ENCODE measurements at places on chromosomes 7 and 10.

- DNase-seq = no peak
Observed at GRCh38 chr10:132703419-132704007, 82.4 kb downstream of the NKX6-2 start.

DNA sequence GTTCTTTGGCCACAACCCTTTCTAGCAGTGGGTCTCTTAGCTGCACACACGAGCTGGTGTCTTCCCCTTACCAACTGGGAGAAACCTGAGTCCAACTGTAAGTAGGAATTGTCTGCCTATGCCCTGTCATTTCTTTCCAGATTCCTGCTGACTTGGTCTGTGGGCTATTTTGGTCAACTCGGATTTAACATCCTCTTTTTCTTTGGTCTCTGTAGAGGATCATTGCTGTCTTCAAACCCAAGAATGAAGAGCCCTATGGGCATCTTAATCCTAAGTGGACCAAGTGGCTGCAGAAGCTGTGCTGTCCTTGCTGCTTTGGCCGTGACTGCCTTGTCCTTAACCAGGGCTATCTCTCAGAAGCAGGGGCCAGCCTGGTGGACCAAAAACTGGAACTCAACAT, 10.3 kb downstream of the PI4K2A start:
- DNase-seq = no peak

GRCh38 chr7:1087952-1088920, at the start of gene GPER1:
Gene GPER1 (plus strand): TSS chr7:1088113. CDS start chr7:1091729, 3,616 bp downstream.
- DNase-seq = no peak

DNA sequence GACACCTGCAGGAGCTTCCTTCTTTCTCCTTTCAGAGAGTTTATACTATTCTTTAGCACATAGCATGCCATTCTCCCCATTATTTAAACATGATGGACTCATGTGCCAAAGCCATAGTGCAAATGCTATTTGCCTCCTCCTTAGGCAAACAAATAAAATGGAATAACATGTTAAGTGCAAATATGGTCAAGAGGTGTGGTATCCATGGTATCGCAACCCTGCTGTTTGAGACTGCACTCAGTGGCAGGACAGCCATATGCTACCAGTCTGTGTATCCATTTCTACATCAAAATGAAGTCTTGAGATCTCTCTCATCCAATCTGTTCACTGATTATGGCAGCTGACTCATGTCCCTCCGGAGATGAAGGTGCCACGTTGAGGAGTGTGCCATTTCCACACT, 22.8 kb downstream of the HEPACAM2 start:
- DNase-seq = no peak

DNA sequence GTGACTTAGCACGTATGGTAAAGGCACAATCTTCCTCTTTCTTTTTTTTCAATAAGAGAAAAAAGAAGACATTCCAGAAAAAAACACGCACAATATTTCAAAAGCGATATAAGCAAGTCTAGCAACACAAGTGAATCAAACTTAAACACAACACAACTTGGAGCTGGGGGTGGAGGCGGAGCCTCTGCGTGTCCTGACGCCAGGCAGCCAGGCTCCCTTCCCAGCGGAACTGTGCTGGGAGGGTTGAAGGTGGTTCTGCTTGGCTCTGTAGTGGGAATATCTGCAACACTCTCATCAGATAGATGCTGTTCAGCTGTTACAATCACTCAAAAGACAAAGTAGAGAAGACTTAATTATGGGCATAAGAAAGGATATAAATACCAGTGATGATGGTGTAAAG, 211.4 kb downstream of the WDR37 start:
- DNase-seq = no peak

DNA sequence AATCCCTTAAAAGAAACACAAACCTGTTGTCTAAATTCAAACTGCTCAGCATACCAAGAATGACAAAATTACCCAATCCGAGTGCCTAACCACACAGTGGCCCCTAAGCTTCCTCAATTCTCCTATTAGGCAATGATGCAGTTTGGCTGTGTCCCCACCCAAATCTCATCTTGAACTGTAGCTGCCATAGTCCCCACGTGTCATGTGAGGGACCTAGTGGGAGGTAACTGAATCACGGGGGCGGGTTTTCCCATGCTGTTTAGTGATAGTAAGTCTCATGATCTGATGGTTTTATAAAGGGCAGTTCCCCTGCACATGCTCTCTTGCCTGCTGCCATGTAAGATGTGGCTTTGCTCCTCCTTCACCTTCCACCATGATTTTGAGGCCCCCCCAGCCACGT, 21.9 kb downstream of the PSAP start:
- DNase-seq = no peak

- DNase-seq = no peak
Observed at GRCh38 chr7:100720671-100721504, 620 bp downstream of the EPO start.

DNA sequence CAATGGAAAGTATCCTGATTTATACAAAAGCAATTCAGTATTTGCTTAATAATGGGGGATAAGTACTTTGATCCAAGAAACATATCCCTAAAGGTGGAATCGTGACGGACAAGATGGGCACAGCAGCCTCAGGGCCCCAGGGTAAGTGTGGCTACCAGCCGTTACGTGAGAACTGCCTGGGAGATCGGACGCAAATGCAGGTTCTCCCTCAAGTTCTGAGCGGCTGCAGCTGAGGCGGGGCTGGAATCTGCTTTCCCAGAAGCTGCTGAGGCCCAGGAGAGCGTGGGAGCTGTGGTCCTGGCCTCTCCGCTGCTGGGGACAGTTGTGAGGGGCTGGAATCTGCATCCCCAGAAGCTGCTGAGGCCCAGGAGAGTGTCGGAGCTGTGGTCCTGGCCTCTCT, 13.5 kb downstream of the FOXL3 start:
- no peak for DNase-seq

- DNase-seq = no peak
Observed at GRCh38 chr10:3500408-3500856, 284.6 kb downstream of the KLF6 start.

Data from activated T-cell treated with anti-CD3 and anti-CD28 coated beads for 24 hours (primary cell).